ENCODE measurements at places on chromosomes 16 and 17.

DNA sequence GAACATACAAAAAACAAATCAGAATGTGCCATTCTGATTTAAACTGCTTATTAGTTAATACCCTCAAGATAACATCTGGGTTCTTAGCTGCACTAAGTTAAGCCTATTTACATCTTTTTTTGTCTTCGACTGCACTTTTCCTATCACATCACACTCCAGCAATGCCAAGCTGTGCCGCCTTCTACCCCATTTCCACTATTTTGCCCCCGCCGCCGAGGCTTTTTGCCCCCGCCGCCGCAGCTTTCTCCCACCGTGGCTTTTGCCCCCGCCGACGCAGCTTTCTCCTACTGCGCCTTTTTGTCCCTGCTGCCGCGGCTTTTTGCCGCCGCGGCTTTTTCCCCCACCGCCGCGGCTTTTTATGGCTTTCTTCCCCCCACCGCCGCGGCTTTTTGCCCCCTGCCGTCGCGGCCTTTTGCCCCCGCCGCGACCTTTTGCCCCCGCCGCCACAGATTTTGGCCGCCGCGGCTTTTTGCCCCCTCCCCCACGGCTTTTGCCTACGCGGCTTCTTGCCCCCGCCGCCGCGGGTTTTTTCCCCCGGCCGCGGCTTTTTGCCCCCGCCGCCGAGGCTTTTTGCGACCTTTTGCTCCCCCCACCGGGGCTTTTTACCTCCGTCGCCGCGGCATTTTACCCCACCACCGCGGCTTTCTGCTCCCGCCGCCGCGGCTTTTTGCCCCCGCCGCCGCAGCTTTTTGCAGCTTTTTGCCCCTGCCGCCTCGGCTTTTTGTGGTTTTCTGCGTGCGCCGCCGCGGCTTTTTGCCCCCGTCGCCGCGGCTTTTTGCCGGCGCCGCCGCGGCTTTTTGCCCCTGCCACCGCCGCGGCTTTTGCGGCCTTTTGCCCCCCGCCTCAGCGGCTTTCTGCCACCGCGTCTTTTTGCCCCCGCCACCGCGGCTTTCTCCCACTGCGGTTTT, 331.4 kb upstream of the WSB1 start:
- no peak for DNase-seq

DNA sequence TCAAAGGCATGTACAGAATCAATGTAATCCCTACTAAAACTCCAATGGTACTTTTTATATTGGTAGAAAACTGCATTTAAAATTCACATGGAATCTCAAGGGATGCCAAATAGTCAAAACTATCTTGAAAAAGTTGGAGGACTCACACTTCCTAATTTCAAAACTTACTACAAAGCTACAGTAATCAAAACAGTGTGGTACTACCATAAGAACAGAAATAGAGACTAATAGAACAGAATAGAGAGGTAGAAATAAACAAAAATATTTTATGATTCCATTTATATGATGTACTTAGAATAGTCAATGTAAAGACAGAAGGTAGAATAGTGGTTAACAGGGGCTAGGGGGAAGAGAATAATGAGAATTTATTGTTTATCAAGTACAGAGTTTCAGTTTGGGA, 8.8 kb downstream of the TRIM37 start:
- DNase-seq: no peak

GRCh38 chr16:87498324-87499188, 5.7 kb upstream of the ZCCHC14 start:
- no peak for DNase-seq

- no peak for DNase-seq
Measured at GRCh38 chr16:53159781-53160436, 105.1 kb downstream of the CHD9 start.

DNA sequence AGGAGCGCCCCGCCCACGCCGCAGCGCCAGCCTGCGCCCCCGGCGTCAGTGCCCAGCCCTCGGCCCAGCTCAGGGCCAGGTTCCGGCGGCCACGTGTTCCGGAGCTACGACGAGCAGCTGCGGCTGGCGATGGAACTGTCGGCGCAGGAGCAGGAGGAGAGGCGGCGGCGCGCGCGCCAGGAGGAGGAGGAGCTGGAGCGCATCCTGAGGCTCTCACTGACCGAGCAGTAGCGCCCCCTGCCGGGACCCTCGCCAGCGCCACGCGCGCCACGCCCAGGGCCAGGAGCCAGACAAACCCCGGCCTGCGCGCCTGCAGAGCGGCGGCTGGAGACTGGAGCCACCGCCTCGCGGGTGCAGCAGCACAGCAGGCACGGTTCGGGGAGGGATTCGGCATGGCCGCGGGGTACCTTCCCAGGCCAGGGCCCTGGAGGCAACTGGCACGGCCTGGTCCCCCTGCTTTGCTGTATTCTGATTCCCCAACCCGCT, 9.3 kb downstream of the CORO6 start:
- peak; percentile 81 for DNase-seq

DNA sequence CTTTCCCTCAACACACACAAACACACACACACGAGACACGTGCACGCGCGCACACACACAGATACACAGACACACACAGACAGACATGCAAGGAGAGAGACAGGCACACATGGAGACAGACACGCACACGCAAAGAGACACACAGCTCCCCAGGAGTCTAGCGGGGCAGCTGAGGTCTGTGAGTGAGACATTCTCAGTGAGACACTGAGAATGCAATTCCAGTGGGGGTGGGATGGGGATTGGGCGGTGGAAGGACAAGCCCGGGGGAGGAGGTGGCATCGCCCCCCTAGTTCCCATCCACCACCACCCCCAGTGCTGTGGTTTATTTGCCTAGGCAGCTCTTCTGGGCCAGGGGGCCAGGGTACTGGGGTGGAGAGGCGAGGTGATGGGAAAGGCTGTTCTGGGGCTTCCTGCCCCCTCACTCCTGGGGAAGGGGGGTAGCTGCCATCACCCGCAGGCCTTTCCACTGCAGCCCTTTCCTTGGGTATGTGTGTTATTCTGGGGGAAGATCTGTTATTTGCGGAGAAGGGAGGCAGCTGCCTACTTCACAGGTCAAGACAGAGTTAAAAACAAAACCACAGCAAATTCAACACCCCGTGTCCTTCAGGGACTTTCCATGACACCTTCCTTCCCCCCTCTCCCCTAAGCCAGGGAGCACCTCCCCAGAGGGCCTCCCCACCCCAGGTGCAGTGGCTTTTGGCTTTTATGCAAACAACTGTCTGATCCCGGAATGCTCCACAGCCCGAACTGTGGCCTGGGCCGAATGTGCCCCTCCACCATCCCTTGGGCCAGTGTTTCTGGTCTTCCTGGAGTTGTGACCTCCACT, 18.0 kb downstream of the GRB7 start:
- DNase-seq: peak; percentile 42

GRCh38 chr16:29816694-29817441, 916 bp downstream of the PAGR1 start:
- DNase-seq: no peak

DNA sequence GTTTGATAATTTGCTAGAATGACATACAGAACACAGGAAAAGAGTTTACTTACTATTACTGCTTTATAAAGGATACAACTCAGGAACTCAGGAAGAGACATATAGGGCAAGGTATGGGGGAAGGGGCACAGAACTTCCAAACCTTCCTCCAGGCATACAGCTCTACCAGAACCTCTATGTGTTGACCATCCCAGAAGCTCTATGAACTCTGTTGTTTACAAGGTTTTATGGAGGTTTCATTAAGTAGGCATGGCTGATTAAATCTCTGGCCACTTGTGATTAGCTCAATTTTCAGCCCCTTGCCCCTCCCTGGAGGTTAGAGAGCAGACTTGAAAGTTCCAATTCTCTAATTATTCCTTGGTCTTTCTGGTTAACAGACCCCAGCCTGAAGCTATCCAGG, 60.2 kb upstream of the C17orf78 start:
- DNase-seq: no peak

DNA sequence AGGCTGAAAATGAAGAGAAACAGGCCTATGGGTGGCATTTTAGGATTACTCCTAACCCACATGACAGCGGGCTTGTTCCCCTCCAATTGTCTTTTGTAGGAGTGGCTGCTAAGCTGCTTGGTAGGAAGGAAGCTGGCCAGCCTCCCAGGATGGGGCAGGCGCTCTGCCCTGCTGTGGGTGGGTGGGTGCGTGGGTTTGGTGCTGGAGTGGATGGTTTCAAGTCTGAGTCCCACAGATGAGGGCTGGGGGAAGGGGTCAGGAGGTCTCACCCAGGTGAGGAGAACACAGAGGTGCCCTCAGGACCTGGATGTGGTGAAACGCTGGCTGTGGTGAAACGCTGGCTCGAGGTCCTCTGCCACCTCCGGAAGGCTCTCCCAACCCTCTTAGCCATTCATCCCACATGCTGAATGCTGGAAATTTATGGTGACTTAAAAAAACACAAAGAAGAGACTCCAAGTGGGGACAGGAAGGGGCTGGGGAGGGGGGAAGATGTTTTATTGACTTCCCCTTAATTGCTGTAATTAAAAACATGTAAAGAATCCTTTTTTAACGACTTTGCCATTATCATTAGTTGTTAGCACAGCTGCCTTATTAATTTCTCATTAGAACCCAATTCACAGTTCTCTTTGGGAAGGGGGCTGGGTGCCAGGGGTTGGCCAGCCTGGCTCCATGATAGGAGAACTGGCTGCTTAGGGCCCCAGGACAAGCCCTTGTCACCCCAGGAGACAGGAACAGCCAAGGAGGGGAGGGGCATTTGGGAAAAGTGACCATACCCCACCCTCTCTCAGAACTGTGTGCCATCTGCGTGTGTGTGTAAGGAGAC, 153.5 kb upstream of the CDC42EP4 start:
- no peak for DNase-seq

- no peak for DNase-seq
Measured at GRCh38 chr16:67399218-67399733, 6.0 kb upstream of the TPPP3 start.

DNA sequence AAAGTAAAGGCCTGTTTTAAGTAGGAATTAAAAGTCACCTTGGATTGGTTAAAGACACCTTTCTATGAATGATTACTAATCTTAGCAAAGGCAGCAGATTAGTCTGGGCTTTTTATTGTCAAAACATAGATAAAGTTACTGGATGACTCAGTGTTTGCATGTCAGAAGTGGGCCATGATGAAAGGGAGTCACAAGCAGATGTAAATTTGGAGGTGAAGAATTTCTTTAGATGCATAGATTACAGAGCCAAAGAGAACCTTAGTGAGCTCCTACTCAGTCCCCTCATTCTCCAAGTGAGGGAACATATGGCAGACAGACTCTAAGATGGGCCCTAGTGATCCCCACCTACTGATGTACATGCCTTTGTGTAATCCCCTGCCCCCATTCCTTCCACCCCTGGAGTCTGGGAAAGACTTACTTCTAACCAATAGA, 124.5 kb downstream of the HS3ST3A1 start:
- DNase-seq: no peak

DNA sequence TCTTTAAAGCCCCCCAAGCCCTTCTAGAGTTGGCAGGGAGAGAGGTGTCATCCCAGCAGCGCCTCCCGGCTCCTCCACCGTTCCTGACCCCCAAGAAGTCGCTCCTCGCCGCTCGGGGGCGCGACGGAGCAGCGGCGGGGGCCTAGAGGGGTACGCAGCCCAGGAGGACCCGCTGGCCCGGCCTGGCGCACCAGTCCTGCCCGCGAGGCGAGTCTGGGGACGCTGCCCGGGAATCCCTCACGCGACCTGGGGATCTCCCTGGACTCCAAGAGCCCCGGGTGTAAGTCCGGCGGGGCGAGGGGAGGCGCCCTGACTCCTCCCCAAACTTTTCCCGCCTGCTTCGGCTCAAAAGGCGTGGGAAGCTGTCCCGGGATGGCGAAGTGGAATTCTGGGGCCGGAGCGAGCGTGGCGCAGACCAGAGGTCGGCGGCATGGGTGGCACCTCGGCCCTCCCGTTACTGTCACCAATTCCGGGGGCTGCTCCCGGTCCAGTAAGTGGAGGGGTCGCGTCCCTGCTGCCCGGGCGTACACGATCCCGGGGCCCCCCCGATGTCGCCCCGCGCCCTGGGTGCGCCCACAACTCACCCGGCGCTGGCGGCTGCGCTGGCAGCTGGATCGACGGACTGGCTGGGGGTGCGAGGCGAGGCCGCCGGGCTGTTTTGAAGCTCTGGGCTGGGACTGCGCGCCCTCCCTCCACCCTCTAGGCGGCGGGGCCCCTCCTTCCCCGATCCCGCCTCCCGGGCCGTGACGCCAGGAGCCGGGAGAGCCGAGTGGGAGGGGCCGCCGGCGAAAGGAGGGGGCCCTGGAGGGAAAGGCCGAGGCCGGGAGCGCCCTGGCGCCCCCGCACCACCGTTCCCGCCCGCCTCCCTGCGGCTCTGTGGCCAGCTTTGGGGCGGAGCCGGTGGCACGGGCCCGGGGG, at the start of gene EMP2:
Gene EMP2, minus strand, starts transcription at position 634 of the 918 bp plus-strand sequence. CDS start 32,981 bp downstream, outside the sequence.
- no peak for DNase-seq

- DNase-seq: no peak
Measured at GRCh38 chr17:68509141-68510057, 2.8 kb upstream of the PRKAR1A start.

DNA sequence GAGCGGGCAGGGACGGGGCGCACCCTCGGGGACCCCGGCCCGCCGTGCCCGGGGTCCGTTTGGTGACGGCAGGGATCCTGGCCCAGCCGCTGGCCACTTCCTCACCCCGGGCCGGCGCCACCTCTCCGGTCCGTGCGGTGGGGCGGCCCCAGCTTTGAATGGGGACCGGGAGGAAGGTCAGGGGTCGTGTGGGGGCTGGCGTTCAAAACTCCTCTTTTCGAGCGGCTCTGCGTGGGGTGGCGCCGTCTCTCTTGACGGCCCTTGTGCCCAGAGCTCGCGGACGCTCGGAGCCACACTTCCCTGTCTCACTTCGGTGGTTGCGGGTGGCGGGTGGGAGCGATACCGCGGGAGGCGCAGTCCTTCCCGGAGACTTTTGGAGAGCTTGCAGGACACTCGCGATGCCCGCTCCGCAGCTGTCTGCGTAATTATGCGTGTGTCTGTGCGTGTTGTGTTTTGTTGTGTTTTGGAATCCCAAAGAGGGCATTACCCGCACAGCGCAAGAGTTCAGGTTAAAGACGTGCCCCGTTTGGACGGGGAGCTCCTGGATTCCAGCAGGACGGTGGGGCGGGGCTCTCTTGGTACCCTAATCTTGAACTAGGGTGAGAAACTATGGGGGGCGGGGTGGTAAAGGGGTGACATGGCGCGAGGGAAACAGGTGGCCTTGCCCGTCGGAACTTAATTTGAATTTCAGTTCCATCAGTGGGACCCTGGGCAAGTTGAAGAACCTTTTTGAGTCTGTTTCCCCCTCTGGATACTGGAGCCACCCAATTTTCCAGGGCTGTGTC, 637 bp downstream of the PLCG2 start:
- DNase-seq: no peak

All from stimulated activated CD8-positive, alpha-beta memory T cell treated with anti-CD3 and anti-CD28 coated beads, Interleukin-15, amount 100 ng/mL, for 4 hours (primary cell).